Aorta (tissue), 5 donors: ENCODE measurements at places on chromosomes 2 and 18. TPM values are rescaled to one million over a fixed set of nuclear protein-coding genes. Genes with fewer than 3 reads are reported as not detected.

DNA sequence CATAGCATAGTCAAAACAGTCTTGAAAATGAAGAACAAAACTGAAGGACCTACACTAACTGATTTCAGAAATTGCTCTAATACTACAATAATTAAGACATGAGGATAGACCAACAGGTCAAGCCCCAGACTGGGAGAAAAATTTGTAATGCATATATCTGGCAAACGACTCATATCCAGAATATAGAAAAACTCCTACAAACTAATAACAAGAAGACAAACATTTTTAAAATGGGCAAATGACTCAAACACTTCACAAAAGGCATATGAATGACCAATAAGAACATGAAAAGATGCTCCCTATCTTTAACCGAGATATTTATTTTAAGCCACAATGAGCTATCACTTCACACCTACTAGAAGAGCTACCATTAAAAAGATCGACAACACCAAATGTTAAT lies 14.2 kb downstream of the TGFBRAP1 start:
- H3K4me3 ChIP-seq, result no peak overlapping the region
- no peak overlapping the region for H3K27ac ChIP-seq
- H3K36me3 ChIP-seq, result no peaks in the 10 kb centered on the region
- H3K27me3 ChIP-seq, result no peaks in the 10 kb centered on the region

DNA sequence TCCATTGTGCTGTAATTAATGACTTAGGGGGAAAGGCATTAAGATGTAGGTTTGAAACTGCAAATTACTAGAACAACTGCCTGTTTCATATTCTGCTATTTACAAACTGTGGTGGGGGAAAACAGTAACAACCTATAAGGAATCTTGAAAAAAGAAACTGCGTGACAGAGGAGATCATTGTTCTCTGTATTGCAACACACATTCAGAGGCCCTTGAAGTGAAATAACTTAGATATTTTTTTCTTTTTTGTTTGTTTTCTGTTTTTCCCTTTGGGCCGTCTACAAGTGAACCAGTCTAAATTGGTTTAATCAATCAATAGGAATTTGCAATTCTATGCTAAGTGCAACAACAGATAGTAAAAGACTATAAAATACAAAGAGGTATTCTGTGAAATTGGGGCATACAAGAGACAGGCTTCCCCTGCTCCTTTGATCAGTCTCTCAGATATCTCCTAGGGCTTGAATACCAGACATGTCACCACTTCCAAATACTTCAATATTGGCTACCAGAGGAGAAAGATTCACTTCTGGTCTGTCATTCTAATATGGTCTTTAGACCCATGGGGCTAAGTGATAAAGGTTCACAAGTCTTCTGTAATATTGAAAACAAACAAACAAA lies 2055.1 kb upstream of the CELF4 start:
- no peaks in the 10 kb centered on the region for H3K27me3 ChIP-seq
- DNase-seq, result no peak
- no peaks in the 10 kb centered on the region for H3K36me3 ChIP-seq
- H3K27ac ChIP-seq, result no peak overlapping the region
- no peak overlapping the region for H3K4me3 ChIP-seq

- DNase-seq, result no peak
- H3K27ac ChIP-seq, result no peak overlapping the region
- no peaks in the 10 kb centered on the region for H3K27me3 ChIP-seq
- no peak overlapping the region for H3K4me3 ChIP-seq
- H3K4me1 ChIP-seq, result no peaks in the 10 kb centered on the region
Observed at GRCh38 chr18:54911551-54911950, 47.7 kb downstream of the CCDC68 start.

Gene RPRM
- total RNA-seq, result 1.1 TPM
